HS-5 (cell line): ENCODE measurements at places on chromosomes 13 and 19.

DNA sequence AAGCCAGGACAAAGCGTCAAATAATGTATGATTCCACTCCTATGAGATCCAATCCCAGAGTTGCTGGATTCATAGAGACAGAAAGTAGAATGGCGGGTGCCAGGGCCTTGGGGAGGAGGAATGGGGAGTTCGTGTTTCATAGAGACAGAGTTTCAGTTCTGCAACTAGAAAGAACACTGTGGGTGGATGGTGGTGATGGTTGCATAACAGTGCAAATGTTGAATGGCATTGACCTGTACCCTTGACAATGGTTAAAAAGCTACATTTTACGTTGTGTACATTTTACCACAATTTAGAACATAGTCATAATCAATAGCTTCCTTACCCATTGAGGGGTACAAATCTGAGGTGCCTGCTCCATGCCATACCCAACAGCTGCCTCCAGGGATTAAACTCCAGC lies 33.4 kb downstream of the MBD3L2B start:
- no peak for DNase-seq

DNA sequence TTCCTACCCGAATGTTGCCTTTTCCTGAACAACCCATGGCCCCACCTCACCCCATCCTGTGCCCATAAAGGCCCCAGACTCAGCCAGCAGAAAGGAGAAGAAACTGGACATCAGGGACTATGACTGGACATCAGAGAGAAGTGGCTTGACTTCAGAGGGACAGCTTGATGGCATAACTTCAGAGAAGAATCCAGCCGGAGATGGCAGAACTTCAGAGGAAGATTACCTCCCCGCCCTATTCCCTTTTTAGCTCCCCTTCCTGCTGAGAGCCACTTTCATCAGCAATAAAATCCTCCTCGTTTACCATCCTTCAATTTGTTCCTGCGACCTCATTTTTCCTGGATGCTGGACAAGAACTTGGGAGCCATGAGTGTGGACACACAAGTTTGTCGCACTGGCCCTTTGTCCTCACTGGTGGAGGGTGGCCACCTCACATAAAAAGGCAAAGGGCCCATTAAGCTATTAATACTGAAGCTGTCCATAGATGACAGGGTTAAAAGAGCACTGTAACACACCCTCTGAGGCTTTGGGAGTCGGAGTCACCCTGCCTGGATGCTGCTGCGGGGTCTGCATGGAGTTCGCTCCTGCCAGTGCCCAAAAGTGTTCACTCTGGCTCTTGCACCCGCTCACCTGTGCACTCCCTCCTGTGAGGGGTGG lies 260.4 kb downstream of the SLITRK1 start:
- DNase-seq = no peak

DNA sequence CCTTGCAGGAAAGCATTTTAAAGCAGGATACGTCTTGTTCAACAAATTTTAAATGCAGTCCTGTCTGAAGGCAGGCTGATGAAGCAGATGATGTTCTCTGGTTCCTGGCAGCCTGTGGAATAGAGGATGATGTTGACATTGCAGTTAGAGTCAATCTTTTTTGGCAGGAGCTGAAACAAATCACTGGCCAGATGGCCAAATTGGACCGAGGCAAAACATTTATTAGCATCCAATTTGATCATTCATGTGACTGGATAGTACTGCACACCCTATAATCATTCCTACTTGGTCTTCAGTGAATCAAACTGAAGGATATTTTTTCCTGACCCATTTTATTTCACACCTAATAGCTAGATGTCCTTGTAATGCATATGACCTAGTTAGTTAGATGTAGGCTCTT lies 172.2 kb upstream of the SLC10A2 start:
- DNase-seq = no peak

GRCh38 chr19:16200038-16201010 lies 2.6 kb downstream of the AP1M1 start:
- DNase-seq = no peak

- DNase-seq = no peak
These were observed 35.2 kb upstream of the C13orf46 start for GRCh38 chr13:114008964-114009589.

DNA sequence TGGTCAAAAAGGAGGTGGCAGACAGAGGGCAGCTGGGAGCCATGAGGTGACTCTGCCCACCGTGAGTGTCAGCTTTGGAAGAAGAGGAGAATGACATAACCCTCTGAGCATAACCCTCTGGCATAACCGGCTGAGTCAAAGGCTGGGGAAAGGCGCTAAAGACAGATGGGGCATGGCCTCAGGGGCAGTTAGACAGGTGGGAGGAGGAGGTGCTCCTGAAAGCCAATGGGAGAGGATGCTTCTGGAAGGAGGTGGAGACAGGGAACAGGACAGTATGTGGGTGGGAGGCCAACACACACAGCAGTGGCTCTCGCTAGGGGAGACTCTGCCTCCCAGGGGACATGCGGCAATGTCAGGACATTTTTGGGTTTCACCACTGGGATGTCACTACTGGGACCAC lies 17.1 kb downstream of the ELAVL1 start:
- DNase-seq = no peak

- no peak for DNase-seq
These were observed 6.8 kb downstream of the PARP4 start for GRCh38 chr13:24505756-24506155.

DNA sequence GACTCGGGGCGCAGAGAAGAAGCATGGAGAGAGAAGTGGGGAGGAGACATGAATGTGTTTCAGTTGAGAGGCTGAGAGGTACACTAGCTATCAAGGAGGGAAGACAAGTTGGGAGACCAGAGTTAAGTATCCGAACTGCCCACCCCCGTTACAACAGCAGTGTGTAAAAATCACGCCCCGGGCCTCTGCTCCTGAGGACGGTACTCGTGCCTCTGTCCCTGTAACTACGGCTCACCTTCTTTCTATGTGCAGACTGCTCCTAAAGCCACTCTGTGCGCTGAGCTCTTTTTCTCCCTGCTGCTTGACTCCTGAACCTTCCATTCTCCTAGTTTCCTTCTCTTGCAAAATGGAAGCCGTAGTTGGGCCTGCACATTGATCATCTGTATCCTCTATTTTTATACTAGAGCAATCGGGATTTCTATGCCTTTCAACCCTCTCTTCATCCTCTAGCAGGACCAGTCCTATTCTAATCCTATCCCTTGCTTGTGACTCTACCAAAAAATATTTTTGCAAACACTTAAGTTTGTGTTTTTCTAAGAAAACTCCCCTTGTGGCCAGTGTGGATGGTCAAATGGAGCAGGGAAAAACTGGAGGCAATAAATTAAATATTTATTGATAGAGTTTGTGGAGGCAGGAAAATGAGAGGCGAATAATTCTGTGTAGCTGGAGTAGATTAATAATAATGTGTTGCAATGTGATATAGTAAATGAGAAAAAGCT lies 569 bp downstream of the POLR1D start:
- no peak for DNase-seq

GRCh38 chr13:46801858-46802257 lies 4.9 kb upstream of the ESD start:
- DNase-seq = no peak

- no peak for DNase-seq
These were observed 13.1 kb upstream of the CD22 start for GRCh38 chr19:35315883-35316282.

- DNase-seq = no peak
These were observed 24.4 kb downstream of the MPND start for GRCh38 chr19:4367781-4368127.

DNA sequence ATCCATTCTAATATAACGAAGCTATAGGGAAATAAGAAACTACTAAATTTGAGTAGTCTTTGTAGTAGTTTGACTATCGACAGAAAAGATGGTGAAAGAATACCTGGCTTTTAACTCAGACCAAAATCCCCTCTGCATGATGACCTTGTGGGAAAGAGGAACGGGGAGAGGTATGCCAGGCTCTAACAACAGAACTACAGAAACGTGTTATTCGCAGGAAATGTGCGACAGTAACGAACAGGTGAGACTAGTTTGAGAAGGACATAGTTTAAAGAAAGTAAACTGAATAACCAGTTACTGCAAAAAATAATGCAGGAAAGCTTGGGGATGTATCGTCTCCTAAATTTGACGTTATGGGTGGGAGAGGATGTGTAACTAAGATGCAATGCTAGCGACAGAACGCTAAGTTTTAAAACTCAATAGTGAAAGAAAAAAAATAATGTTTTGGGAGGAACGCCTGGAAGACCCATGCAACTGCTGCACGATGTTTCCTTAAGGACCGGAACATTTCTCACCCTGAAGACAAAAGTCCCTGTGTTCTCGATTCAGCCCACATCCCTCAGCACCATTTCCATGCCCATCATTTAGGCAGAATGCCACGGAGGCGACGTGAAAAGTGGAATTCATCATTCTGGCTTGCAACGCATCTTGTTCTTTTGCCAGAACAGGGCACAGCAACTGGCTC lies 1.6 kb upstream of the RAP2A start:
- no peak for DNase-seq

- no peak for DNase-seq
These were observed 27.3 kb downstream of the CARM1 start for GRCh38 chr19:10898633-10899032.

GRCh38 chr19:42081584-42082203 lies 5.7 kb downstream of the ZNF574 start:
- no peak for DNase-seq

GRCh38 chr13:76697288-76697687 lies 188.9 kb downstream of the KCTD12 start:
- DNase-seq = no peak

DNA sequence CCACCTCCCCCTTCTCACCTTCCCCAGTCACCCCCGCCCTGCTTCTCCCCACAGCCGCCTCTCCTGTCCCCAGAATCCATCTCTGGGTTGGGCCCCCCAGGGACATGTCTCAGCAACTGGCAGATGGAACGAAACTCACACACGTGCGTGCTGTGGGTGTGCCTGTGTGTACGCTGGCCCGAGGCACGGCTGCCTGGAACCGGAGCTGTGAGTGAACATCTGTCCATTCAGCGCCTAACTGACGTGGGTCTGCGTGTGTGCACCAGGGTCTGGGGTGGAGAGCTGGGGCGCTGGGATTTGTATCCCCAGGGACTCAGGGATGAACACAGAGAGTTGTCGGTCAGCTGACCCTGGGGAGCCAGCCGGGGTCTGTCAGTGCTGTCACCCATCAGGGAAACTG lies 752 bp upstream of the HAS1 start:
- DNase-seq = no peak

DNA sequence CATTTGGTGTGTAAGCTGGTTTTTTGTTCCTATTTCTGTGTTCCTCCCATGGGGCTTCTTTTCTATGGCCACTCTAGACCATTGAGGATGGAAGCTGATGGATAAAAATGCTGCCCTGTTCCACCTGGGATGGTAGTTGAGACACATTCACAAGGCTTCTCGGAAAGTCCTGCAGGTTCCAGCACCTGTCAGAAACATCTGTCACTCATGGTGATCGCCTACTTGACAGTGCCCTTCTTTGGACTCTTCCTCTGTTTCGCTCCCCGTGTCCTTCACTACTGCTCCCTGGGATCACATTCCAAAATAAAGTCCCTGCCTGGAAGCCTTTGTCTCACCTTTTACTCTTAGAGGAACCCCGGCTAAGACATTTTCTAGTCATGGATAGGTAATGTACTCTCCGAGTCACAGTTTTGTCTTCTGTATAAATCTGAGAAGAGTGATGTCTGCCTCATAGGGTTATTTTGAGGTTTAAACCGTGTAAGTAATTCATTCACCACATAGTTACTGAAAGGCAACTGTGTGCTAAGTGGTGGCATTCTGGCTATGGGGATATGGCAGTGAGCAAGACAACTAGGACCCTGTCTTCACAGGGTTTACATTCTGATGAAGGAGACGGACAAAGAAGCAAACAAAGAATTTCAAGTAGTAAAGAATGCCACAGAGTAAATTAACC lies 21.0 kb downstream of the UBAC2 start:
- no peak for DNase-seq

DNA sequence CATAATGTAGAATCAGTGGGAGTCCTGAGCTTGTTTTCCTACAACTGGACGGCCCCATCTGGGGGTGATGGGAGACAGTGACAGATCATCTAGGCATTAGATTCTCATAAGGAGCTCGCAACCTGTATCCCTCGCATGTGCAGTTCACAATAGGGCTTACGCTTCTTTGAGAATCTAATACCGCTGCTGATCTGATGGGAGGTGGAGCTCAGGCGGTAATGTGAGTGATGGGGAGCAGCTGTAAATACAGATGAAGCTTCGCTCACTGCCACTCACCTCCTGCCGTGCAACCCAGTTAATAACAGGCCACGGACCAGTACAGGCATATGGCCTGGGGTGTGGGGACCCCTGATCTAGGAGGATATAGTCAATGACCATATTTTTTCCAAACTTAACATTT lies 38.8 kb downstream of the RCBTB1 start:
- DNase-seq = no peak

DNA sequence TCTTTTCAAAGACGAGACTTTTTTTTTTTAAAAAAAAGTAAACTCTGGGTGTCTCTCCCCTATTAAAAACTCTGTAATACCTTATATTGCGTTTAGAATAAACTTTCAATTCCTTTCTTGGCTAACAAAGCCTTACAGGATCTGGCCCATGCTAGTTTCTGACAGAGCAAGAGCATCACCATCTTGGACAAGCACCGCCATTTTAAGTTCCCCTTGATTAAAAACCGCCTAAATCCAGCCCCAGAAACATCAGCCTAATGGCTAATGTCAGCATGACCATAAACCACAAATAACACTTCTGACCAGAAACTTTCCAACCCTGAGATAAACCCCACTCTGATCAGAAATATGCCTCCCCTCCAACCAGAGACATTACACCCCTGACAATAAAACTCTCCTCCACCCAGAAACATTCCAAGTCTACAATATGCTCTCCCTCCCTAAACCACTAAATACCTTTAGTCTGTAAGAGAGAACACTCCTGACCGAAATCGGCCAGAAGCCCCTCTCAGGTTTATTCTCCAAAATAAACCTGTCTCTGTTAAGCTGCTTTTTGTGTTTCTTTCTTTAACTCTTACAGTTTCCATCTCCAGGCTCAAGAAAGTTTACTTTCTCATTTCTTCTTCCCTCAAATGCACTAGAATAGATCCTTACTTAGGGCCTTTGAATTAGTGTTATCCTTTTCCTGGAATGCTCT lies 1.6 kb upstream of the AKAP11 start:
- DNase-seq = no peak

- no peak for DNase-seq
These were observed 4.4 kb downstream of the PLEKHJ1 start for GRCh38 chr19:2231621-2232221.

DNA sequence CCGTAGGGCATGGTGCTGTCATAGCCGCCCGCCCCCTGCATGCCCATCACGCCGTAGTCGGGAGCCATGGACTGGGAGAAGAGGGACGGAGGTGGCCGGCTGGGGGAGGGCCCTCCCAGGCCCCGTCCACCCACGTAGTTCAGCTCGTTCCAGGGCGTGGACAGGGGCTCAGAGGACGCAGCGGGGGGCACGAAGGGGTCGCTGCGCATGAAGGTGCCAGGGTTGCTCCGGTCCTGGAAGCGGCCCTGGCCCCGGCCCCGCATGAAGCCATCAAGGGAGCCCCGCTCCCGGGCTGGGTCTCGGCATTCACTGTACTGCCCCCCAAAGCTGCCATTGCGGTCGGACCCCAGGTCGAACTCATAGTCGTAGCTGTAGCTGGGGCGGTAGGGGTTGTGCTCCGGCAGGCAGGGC lies 6.7 kb downstream of the AKAP8 start:
- DNase-seq = no peak
